NCI-H1417 (cell line): ENCODE measurements at places on chromosomes 5 and 9.

DNA sequence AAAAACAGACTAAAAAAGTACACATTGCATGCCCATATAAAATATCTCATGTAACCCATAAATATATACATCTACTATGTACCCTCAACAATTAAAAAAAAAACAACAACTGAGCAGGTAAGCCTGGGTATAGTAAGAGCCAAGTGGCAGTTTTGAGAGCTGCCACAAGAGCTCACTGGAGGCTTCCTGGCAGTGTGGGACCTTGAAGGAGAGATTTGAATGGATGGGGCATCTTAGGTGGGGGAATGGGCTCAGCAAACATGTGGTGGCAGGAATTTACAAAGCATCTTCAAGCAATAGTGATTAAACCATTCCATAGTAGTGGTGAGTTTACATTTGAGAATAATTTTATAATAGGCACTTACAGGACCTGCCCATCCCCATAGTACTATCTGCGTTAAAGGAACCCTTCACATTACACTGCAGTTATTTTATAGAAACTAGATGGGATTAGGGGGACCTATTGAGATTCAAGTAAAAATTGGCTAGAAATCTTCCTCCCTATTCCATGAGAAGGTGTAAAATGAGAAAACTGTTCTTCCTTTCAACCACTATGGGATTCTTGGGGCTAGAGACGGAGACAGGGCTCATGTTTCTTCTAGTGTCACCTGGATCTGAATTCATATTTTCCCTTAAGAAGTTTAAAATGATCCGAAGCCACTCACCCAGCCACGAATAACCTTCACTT lies 6.9 kb downstream of the MEGF10 start:
- DNase-seq, result no peak

DNA sequence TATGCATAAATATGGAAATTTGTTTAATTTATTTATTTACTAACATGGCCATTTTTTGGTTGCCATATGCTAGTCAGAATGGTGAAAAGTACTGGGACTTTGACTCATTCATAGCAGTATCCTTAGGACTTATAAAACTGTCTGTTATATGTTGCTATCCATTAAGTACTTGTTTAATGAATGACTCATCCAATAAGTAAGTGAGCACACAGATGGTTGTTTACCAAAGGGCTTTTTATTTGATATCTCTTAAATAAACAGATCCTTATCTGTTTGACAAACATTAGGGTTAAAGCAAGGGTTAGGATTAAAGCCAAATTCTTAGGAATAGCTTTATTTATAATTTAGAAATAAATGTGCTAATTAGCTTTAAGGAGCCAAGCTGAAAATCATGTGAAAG lies 183.4 kb downstream of the FBXO4 start:
- DNase-seq, result no peak

GRCh38 chr5:179250561-179251225 lies 94.6 kb downstream of the ADAMTS2 start:
- DNase-seq, result no peak

- DNase-seq, result peak; percentile 88
These were observed 124.5 kb downstream of the EGFLAM start for GRCh38 chr5:38382898-38383297.

DNA sequence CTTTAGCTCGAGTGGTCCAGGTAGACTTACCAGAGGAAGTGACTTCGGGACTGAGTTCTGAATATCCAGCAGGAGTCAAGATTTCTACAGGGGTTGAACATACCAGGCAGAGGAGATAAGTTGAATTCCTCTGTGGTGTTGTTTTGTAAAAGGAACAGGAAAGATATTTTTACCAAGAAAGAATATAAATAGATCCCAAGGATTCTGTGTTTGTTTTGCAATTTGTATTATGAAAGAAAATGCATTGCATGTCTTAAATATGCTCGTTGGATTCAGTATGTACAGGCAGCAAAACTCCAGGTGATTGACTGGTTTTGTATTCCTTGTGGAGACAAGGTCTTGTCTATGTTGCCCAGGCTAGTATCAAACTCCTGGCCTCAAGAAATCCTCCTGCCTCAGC lies 197.8 kb downstream of the FRMD3 start:
- no peak for DNase-seq

DNA sequence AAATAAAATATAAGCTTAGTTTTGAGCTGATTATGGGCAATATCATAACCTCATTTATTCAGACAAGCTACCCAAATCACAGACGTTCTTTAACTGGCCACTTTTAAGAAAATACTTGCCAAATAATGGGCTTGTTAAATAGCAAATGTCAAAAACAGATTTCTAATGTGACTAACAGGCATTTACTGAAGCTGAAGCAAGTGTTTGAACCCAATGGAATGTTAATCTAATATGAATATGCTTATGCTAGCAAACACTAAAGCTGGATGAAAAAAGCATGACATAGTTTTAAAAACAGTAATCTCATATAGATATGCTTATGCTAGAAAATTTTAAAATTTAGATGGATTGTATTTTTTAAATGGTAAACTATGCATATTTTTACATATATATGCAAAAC lies 411.6 kb upstream of the PTGER4 start:
- no peak for DNase-seq

GRCh38 chr5:120463006-120463680 lies 957 bp upstream of the PRR16 start:
- no peak for DNase-seq

DNA sequence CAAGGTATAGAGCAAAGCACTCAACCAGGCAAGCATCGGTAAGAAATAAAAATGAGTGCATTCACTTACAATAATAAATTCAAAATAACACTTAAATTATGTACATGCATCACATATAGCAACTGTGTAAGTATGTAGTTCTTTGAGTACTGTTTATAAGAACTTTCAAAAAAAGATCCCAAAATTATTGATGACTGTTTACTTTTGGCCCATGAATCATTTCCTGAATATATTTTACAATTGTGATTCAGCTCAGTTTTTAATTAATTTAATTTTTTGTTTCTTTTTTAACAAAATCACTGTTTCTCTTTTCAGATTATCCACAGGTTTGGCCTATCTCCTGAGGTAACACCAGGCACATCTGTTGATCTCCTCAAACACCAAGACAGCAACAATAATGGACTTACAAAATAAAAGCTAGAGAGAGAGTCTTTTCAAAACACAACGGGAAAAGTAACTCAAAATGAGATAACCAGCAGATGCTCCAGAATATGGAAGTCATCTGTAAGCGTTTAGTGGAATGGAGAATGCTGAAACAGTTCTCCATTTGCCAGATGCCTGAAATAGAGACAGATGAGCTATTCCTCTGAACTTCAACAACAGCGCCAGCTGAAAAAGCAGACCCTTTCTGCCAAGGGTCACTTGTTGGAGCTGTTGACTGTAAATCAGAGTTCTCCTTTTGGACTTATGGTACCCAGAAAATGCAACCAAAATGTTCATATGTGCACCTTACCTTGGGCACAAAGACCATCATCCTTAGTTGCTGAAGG lies 348.6 kb upstream of the RGMB start:
- DNase-seq, result no peak

- no peak for DNase-seq
These were observed 23.3 kb downstream of the CFAP90 start for GRCh38 chr5:7827610-7828009.

DNA sequence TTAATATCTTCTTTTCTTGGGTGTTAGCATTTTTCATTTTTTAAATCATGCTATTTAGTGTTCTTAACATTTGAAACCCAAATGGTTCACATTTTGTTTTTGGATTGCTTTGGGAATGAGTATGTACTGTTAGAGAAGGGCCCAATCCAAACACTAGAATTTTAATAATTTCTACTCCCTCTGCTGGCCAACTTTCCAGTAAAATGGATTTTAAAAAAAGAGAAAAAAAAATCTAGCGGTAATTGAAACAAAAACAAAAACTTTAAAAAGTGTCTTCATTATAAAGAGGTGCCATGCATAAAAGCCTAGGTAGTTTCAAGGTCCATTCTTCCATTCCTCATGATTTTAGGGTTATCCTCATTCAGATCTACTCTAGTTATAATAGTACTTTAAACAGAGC lies 32.1 kb upstream of the RICTOR start:
- no peak for DNase-seq

- DNase-seq, result no peak
These were observed 173.2 kb downstream of the PRELID2 start for GRCh38 chr5:145661737-145662485.

DNA sequence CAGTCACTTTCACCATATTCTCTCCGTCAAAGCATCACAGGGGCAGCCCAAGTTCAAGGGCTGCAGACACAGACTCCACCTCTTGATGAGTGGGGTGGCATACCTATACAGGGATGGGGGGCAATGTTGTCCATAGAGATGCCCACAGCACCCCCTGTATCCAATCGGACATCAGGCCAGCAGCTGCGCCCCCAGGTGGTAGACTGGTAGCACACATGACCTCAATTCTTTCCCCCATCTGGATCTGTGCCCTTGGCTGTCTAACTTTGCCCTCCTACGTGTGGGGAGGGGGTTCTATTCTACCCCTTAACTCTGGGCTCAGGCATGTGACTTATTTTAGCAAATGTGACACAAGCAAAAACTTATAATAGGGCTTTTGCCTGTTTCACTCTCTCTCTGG lies 84.0 kb upstream of the SLC25A48 start:
- DNase-seq, result no peak

DNA sequence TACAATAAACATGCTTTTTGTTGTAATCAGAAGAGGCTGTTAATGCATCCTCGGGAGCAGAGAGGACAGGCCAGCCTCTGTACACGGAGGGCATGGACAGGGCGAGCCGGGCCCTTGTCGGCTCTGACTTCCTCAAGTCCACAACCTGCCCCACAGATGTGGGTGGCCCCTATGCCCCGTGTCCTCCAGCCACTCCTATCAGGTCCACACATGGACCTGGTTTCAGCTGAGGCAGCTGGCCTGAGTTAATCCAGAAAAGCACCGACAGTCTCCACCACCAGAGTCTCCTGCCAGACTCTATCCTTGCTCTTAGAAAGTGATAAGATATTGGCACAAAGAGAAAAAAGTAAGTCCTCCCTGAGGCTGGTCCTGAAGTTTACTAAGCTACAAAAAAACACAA lies 52.4 kb upstream of the PHYKPL start:
- no peak for DNase-seq

GRCh38 chr5:168693297-168693696 lies 114.1 kb upstream of the PANK3 start:
- DNase-seq, result no peak

DNA sequence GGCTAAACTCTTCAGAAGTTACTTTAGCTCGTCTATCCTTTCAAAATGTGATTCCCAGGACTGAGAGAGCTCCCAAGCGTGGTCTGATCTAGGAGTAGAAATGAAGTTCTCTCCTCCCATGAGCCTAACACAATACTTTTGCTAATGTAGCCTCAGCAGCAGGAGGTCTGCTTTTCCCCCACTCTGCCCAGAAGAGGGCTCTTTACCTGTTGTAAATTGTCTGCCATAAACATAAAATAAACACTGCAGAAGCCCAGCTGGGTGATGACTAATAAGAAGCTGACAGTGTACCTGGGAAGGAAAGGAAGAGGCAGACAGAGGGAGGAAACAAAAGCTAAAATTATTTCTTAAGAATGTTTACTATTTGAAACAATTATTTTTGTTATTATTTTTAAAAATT lies 15.4 kb downstream of the SLC36A3 start:
- DNase-seq, result peak; percentile 24

- peak; percentile 3 for DNase-seq
These were observed 69.4 kb upstream of the NFIB start for GRCh38 chr9:14383294-14383693.

DNA sequence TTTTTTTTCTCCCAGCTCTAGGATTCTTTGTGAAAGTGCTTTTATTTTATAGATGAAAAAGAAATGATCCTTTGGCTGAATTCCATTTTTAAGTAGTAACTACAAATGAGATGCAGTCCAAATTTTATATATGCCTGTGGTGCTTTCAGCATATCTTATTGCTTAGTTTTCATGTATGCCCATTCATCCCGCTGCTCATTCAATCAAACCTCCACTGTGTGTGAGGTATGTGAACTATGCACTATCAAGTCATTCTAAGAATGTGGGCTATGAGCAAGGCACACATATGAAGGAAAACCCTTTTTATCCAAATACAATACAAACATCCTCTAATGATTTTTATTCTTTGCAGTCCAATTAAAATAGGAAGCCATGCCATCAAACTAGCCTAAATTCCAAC lies 1069.1 kb upstream of the DMAC1 start:
- no peak for DNase-seq

DNA sequence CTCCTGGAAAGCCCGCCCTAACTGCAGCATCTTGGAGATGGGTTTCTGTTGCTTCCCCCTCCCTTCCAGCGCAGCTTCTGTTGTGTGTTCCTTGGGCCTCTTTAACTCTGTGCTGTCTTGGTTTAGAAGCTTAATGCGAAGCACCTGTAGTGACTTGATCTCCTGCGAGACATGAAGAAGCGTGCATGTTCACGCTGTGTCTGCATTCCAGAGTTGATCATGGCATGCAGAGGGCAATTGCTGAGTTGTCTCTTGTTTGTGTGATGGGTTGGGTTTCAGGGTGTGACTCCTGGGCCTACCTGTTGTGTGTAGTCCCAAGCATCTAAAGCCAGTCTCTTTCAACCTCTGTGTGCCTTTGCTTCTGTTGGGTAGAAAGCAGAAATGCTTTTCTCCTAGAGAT lies 155.6 kb downstream of the SMARCA2 start:
- DNase-seq, result no peak

- DNase-seq, result no peak
These were observed 80.8 kb upstream of the SH3PXD2B start for GRCh38 chr5:172535108-172535445.

DNA sequence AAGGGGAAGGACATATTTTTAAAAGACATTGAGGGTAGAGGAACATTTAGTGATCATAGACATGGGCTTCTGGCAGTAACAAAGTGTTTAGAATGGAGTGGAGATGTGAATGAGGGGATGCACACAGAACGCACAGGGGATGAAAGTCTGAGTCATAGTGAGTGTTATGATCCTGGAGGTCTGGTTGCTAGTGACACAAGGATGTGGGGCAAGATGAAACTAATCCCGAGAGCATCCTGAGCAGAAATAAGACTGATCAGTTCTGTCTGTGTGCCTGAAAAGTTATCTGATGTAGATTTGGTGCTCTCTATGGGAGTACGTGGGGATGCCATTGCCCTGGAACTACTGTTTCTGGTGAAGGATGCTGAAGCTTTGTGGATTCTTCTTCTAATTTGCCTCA lies 141.1 kb downstream of the CHSY3 start:
- DNase-seq, result no peak

GRCh38 chr5:149546974-149547373 lies 4.3 kb downstream of the CSNK1A1 start:
- DNase-seq, result peak; percentile 6

DNA sequence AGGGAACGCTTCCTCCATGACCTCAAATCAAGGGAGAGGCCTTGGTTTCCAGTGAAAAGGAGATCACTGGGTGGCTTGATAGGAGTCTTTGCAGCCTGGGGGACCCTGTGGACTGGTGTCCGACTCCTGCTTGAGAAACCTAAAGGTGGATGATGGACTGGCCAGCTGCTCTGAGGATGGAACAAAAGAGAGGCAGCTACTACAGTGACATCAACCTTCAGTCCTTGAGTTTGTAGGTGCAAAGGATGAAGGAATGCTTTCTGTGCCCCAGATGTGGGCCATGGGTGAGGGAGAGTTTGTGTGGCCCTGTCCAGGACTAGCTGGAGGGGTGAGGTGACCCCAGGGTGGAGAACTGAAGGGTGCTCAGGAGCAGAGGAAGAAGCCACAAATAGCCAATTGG lies 114.4 kb upstream of the TBC1D2 start:
- DNase-seq, result no peak

GRCh38 chr5:68385936-68386335 lies 170.4 kb downstream of the PIK3R1 start:
- DNase-seq, result no peak
